ENCODE measurements at places on chromosomes 1 and 21.

DNA sequence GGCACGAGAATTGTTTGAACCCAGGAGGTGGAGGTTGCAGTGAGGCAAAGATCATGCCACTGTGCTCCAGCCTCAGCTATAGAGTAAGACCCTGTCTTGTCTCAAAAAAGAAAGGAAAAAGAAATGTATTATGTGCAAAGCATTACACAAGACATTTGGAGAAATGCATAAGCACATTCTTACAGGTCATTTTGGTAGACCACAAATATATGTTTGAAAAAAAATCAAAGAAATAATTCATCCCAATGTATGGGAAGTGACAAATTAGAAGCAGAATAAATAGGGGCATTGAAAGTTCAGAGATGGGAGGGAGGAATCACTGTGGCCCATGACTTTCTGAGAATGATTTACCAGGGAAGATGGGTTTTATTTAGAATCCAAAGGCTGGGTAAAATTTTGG is 283.5 kb upstream of the ADAMTS5 start:
- no peak for DNase-seq

DNA sequence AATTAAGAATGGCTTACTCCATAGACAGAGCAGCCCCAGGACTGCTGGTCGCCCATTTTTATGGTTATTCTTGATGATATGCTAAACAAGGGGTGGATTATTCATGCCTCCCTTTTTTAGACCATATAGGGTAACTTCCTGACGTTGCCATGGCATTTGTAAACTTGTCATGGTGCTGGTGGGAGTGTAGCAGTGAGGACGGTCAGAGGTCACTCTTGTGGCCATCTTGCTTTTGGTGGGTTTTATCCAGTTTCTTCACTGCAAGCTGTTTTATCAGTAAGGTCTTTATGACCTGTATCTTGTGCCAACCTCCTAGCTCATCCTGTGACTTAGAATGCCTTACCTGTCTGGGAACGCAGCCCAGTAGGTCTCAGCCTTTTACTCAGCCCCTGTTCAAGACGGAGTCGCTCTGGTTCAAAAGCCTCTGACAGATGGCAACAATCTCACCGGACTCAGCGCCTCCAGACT is 5.2 kb upstream of the AGPAT3 start:
- DNase-seq, result no peak

- DNase-seq, result no peak
Observed at GRCh38 chr1:90344963-90345730, 350.2 kb downstream of the ZNF326 start.

- no peak for DNase-seq
Observed at GRCh38 chr1:159927849-159928431, 2.6 kb upstream of the TAGLN2 start.

DNA sequence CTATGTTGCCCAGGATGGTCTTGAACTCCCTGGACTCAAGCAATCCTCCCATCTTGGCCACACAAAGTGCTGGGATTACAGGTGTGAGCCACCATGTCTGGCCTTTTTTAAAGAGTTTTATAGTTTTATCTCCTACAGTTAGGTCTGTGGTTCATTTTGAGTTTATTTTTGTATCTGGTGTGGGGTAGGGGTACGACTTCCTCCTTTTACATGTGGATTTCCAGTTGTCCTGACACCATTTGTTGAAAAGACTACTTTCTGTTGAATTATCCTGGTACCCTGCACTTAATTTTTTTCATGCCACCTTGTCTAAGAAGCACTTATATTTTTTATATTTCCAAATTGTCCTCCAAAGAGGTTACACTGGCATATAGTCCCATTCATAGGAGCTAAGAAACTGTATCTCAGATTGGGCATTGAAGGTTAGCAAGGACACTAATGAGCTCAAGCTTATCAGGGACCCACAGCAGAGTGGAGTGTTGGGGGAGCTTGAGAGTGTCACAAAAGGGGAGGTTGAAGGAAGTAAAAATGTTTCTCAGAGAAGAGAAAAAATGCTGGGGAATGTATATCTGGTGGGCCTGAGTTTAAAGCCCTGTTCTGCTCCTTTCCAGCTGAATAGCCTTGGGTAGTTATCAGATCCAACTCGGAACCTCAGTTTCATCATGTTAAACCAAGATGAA is 23.4 kb upstream of the MEF2D start:
- no peak for DNase-seq

DNA sequence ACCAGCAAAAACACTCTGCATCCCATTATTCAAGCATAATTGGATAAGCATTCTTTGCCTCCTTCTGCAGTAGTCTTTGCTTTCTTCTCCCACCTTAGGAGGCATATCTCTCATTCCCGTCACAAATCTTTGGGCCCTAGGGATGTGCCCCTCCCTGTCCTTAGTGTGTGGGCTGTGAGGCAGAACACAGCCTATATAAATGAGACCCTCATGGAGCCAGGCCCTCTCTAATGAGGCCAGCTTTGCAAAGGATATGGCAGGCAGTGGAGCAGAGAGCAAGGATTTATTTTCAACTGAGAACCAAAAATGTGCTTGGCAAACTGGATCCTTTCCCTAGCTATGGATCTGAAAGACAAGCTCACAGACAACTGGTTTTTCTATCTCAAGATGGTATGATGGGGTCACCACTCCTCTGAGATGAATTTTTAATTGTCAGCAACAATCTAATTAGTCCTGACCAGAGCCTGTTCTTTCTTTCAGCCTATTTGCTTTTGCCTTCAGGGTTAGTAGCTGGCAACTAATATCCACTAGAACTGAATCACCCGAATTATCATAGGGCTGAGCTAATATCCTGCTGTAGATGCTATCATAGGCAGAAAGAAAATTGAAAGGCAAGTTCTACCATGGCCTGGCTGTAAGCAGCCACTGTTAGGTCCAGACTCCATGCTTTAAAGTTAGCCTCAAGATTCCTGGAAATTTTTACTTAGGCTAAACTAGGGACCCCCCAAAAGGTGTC is 134.2 kb downstream of the SYT2 start:
- DNase-seq, result no peak

- DNase-seq, result no peak
Observed at GRCh38 chr1:175116903-175117302, 49.3 kb downstream of the TNN start.

DNA sequence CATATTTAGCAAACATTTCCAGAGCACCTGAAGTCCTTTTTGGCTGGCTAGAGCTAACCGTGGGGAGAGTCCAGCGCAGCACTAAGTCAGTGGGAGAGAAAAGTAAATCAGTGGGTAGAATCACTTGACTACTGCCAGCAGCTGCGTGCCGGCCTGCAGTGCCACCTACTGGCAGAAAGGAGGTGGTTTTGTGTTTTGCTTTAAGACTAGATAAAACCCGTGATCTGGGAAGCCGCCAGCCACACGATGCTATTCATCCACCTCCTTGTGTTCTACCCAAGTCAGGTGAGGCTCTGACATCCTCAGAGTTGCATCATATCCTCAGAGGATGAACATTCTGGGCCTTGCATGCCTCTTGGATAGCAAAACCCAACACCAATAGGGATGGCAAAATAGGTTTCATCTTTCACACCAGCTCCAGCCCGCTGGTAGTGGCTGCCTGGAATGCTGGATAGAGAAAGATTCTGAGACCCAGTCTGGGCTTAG is 14.1 kb upstream of the HEYL start:
- peak; percentile 59 for DNase-seq

- no peak for DNase-seq
Observed at GRCh38 chr1:27594564-27595510, 9.1 kb downstream of the AHDC1 start.

DNA sequence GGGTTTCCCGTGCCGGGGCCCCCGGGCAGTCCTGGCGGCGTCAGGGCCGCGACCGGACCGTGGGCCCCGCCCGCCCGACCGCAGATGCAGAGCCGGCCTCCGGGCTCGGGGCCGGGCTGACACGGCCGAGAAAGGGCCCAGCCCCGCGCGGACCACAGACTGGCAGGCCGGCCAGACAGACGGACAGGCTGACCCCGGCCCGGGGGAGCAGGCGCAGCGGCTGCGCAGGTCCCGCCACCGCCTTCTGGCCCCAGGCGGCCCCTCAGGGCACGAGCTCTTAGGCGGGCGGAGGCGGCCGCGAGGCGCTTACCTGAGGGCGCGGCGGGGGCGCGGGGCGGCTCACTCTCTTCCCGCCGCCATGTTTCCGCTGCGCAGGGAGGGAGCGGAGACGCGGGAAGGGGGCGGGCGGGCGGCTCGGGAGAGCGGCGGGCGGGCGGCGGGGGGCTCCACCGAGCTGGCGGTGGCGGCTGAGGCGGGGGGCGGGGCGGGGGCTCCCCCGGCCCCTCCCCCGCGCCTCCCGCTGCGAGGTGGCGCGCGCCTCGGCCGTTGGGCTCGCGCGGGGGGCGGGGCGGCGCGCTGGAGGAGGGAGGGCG is at the start of gene SCMH1:
TSS of gene SCMH1 (minus strand) at position 558 of the 593 bp plus-strand sequence. CDS start 56,173 bp downstream, outside the sequence.
- peak; percentile 33 for DNase-seq

DNA sequence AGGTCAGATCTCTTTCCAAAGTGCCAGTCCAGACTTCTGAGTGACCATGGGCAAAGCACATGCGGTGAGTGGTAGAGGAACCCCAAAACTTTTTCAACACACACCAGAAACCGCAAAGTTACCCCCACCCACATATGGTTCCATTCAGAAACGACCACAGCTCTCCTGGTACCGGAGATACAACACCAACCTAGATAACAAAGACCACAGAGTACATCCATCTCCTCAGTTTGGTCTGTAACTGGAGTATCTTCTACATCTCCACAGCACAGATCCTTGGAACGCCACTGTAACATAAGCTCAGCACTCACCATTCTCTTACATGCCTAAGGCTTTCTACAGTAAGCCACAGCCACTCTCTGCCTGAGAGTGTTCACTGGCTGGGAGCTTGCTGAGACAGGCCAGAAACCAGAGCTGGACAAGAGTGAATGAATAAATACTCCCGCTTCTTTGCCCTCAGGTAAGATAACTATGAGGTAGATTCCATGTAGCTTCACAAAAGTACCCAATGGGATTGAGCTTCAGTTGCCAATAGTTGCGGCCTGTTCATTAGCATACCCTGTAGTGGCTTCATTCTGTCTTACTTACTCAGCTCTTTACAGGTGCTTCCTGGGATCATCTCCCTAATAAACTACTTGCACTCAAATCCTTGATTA is 81.8 kb downstream of the SMYD3 start:
- DNase-seq, result no peak

- DNase-seq, result no peak
Observed at GRCh38 chr1:57850176-57850940, 426.5 kb upstream of the DAB1 start.

DNA sequence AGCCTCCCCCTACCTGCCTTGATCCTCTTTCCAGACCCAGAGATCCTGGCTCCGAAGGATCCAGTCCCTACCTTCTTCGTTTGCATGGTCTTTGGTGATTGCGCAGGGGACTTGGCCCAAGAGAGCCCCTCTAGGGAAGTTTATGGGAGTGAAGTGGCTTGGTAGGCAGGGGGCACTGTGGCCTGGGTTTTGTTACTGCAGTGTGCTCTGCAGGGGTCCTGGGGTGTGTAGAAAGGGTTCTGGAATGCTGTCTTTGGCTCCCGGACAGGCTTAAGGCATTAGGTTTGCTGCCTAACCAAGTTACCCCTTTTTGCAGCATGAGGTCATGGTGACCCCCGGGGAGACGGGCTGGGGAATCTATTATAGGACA is 3.8 kb downstream of the ATP8B2 start:
- no peak for DNase-seq

DNA sequence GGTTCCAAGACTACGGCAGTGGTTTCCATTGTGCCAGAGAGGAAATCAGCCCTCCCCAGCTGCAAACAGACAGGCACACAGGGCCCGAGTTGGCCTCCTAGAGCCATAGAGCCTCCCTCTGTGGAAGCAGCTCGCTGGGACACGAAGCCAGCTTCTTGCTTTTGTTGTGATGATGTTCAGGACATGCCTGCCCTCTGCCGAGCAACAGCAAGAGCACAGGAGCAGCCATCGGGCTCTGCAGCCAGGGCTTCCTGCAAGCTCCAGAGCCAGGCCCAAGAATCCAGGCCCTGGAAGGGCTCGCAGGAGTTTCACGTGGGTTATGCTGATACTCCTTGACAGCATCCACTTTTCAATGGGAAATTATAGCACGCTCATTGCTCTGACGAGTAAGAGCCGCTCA is 18.5 kb downstream of the NPHP4 start:
- no peak for DNase-seq

- no peak for DNase-seq
Observed at GRCh38 chr1:213106298-213106697, 55.3 kb downstream of the RPS6KC1 start.

DNA sequence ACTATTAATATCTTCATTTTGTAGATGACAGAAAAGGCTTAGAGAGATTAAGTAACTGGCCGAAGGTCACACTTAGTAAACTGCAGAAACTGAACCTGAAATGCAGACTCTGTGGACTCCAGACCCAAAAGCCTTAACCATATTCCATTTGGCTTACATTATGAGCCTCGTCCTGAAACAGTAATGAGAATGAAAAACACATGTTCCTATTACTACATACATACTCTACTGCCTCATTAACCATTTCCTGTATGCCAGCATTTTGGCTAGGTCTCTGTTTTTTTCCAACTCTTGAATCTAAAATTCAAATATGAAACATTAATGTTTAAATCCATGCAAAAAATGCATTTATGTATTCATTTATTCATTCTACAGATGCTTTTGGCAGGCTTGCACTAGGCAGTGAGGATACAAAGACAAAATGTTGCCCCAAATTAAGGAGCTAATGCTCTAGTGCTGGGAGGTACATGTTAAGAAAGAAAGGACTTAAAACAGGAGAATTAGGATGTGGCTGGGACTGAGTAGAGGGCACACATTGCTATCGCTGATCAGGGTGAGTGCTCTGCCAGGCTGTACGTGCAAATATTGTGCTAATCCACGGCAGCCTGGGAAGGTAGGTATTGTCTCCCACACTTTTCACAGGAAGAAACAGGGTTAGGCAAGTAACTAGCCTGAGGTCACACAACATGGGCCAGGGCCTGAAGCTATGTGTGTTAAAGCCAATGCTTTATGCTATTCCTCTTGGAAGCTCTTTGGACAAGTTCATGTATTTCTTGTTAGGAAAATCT is 14.0 kb downstream of the DEGS1 start:
- DNase-seq, result no peak

- peak; percentile 22 for DNase-seq
Observed at GRCh38 chr1:222634180-222635013, 16.5 kb downstream of the MIA3 start.

- no peak for DNase-seq
Observed at GRCh38 chr1:150561254-150561973, 12.2 kb downstream of the ADAMTSL4 start.

GRCh38 chr1:227841096-227841495 is 25.6 kb downstream of the PRSS38 start:
- no peak for DNase-seq

DNA sequence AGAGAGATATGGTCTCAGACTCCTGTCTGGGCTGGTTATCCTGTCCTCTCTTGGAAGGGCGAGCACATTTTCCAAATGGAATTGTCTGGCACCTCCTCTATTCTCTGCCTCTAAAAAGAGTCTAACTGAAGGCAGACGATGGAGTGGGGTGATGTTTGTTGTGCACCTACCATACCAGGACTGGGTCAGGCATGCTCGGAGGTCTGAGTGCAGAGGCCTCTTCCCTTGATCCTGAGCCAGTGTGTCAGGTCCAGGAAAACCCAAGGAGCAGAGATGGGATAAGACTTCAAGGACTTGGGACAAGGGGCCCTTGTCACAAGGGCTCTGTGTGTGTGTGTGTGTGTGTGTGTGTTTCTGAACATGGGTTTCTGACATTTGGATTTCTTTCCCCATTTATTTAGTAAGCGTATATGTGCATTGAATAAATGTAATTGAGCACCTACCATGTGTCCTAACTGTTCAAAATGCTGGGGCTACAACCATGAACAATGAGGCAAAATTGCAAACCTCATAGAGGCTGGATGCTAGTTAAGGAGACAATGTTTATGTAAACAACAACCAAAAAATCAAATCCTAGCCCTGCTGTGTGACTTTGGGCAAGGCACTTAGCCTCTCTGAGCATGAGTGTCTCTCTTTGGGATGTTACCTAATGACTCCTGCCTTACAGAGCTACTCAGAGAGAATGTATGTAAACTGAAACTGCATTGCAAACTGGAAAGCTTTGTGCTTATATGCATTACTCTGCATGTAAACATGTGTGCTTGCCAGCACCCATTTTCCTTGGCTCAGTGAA is 276.3 kb downstream of the FOXD2 start:
- DNase-seq, result no peak
